ENCODE measurements at places on chromosomes 5 and 9.
A peak's percentile ranks its signal among the peaks of the same experiment; 100 is the strongest.

GRCh38 chr5:181054871-181055459, 14.9 kb downstream of the BTNL9 start:
- DNase-seq, result no peak

- no peak for DNase-seq
These were observed 15.0 kb downstream of the ARHGAP26 start for GRCh38 chr5:142785206-142785605.

DNA sequence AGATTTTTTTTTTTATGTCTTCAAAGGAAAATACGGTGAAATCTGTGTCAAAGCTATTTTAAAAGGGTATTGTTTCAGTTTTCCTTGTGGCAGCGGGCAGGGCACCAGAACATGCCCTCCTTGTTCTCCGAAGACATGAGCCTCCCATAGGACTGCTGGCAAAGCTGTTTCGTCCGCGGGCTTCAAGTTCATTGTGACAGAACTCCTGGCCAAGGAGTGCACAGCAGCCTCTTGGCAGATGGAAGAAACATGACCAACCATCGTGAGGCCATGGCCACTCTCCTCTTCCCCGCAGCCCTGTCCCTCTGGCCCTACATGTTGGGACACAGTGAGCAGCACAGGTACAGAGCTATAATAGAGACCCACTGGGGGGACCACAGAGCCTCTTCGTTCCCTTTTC, 99.5 kb downstream of the AOPEP start:
- DNase-seq, result no peak

DNA sequence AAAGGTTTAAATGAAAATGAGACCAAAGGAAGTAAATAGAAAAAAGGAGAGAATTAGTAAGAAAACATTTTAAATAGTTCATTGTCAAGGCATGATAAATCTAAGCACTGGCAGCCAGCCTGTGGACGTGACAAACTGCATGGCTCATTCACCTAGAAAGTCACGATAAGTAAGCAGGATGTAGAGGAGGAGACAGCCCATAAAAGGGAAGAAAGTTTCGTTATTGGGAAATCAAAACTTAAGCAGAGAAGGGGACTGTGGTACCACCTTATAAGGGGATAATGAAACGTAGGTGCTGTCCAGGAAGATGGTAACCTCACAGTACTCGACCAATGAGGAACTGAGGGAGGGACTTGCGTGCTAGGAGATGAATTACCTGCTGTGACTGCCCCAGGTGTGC, 494.5 kb upstream of the GRAMD2B start:
- DNase-seq, result no peak

DNA sequence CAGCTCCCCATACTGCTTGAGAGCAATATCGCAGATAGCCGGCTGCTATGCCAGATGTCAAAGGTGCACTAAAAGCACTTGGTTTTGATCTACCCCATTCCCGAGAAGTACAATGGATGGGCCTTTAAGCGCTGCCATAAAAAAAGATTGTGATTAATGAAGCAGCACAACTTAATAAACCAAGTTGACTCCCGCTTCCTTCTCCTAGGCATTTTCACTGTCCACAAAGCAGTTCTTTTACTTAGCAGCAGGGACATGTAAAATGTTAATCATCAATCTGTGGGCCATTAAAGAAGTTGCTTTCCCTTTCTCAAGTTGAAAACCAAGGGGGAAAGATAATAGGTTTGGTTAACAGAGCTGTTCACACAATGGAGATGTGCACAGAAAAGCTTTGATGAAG, 176.4 kb downstream of the TRPM6 start:
- no peak for DNase-seq

DNA sequence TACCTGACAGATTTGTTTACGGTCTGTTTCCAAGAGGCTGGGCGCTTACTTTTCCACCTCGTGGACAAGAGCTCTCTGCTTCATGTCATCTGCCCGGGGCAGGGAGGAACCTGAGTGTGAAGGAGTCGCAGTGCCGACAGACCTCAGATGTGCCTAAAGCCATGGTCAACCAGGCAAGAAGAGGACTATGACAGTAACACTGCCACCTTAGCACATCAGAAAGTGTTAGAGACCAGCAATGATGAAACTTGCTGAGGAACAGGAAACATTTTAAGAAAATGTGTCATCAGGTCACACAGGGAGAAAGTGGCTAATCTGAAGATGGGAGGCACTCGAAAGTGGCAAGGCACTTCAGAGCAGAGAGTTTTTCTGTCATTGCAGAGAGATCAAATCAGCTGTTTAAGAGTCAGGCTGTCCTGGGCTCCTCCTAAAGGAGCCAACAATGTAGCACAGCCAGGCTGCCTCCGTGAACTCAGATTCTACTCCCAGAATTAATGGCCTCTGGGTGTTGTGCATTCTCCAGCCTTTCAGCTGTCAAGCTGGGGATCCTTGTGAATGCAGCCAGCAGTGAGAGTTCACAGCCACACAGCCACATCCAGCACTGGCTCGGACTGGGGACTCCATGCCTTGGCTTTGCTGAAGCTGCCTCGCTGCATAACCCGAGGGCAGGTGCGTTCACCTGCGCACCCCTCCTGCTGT, 94.6 kb downstream of the RAPGEF1 start:
- DNase-seq, result peak; percentile 89

GRCh38 chr5:42908509-42909488, 97.1 kb upstream of the SELENOP start:
- peak; percentile 97 for DNase-seq

- DNase-seq, result no peak
These were observed 61.3 kb upstream of the SPOCK1 start for GRCh38 chr5:137560420-137560819.

DNA sequence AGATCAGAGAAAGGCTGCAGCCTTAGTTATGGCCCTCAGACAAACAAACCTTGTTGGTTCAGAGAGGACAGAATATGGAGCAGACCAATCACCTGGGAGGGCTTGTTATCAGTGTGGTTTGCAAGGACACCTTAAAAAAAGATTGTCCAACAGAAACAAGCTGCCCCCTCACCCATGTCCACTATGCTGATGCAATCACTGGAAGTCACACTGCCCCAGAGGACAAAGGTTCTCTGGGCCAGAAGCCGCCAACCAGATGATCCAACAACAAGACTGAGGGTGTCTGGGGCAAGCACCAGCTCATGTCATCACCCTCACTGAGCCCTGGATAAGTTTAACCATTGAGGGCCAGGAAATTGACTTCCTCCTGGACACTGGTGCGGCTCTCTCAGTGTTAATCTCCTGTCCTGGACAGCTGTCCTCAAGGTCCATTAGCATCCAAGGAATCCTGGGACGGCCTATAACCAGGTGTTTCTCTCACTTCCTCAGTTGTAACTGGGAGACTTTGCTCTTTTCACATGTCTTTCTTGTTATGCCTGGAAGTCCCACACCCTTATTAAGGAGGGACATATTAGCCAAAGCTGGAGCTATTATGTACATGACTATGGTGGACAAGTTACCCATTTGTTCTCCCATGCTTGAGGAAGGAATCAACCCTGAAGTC, 36.9 kb upstream of the TBCA start:
- DNase-seq, result no peak

DNA sequence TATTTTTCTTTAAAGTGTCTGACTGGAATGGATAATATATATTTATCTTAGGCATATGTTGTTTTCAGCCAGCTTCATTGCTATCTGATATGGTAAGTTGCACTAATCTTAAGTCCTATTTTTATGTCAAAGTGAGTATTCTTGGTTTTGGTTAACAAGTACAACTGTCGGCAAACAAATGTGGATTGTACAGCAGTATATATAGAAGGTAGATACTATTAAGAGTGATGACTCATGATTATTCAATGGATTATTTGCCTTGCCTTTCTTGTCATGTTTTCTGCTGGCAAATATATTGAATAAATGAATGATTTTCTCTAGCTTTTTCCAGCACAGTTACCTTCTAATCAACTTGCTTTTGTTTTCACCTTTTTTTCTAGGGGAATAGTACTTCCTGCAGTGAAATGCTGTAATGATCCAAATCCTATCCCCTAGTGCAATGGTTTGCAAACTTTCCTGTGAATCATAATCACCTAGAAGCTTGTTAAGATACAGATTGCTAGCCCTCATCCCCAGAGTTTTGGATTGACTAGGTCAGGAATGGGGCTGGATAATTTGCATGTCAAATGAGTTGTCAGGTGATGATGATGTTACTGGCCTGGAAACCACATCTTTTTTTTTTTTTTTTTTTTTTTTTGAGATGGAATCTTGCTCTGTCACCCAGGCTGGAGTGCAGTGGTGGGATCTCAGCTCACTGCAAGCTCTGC, 60.8 kb upstream of the ARRDC3 start:
- no peak for DNase-seq

- no peak for DNase-seq
These were observed 31.9 kb upstream of the IL12B start for GRCh38 chr5:159362220-159362619.

GRCh38 chr9:138100711-138101350, 223.2 kb downstream of the CACNA1B start:
- peak; percentile 5 for DNase-seq

GRCh38 chr5:92909602-92909962, 671.4 kb downstream of the NR2F1-AS1 start:
- DNase-seq, result no peak

DNA sequence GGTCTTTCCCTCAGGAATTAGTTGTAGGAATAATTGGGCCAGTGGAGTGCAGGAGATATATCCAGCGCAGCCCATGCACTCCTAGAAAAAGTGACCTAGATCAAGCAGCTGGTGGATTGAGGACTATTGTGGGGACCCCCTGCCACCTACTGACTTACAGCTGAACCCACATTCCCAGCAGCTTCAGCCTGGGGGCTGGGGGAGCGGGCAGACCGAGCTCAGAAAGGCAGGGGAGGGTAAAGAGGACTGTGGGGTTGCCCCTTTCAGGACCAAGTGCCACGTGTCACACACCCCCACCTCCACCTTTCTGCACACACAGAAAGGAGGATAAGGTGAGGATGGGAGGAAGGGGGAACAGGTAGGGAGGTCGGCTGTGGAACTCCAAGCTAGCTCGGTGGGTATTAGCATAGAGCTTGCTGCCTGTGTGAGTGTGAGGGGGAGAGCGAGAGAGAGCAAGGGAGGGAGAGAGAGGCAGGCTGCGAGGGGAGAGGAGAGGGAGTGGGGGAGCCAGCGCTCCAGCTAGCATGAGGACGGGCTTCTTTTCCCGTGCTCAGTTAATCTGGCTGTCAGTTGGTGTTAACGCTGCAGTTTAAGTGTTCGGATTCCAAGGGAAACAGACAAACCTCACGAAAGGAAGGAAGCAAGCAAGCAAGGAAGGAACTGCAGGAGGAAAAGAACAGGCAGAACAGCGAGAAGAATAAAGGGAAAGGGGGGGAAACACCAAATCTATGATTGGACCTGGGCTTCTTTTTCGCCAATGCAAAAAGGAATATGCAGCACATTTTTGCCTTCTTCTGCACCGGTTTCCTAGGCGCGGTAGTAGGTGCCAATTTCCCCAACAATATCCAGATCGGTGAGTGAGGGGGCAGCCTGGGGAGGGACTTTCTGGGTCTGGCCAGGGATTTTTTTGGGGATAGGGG, at the start of gene GRIA1:
Gene GRIA1, plus strand, starts transcription at position 553 of the 920 bp plus-strand sequence.
- DNase-seq, result peak; percentile 84

- no peak for DNase-seq
These were observed 526.2 kb upstream of the ST8SIA4 start for GRCh38 chr5:101429241-101429640.

GRCh38 chr9:136303825-136304416, at the start of gene CCDC187:
Gene CCDC187 (minus strand): TSS chr9:136304094. CDS start chr9:136303830, 264 bp downstream.
- no peak for DNase-seq

DNA sequence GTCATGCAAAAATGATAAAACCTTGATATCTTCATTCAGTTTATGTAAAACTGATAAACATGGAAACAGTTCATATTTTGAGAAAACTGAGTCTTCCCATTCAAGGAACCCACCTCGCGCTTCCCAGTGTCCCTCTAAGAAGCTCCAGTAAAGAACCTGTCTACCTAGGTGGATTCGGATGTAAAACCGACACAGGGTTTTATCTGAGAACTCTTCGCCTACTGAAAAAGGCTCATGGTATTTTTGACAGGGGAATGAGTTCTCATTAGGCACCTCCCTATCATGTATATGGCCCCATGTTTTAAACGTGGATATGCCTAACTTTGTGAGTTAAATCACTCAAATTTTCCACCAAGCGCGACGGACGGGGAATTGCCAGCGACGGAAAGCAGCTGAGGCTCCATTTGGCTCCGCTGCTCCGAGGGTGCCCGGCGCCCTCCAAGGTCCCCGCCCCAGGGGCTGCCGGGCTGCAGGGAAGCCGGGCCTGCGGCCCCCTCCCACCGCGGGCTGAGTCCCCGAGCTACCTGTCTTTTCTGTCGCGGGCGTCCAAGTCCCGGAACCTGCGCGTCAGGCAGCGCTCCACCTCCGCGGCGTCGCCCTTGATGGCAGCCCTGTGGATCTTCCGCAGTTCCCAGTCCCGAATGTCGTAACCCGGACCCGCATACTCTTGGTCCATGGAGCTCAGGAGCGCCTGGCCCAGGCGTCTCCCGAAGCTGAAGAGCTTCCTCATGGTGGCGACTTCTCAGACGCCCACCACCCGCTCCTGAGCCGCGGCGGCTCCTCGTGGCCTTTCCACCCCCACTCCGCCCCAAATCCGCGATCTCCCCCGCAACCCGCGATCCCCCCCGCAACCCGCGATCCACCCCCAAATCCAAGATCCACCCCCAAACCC, 594 bp downstream of the ANKRD18A start:
- peak; percentile 58 for DNase-seq

DNA sequence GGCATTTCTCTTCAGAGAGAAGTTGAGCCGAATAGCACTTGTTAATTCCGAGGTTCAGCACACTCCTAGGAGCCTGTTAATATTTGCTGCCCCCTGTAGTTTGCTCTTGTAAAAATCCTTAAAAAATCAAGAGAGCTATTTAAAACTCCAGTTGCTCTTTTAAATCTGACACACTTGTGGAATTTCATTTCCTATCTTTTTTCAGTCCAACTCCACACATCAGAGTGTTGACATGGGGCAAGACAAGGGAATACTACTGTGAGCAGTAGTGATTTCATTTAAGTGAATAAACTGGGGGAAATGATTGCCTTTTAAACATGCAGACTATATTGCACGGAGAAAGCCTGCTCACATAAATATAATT, 1096.3 kb upstream of the DMAC1 start:
- DNase-seq, result peak; percentile 61

- DNase-seq, result no peak
These were observed 120.7 kb upstream of the RAI14 start for GRCh38 chr5:34535433-34535832.

GRCh38 chr5:62306323-62306895, 403 bp downstream of the KIF2A start:
- DNase-seq, result peak; percentile 81
